ENCODE measurements at places on chromosomes 2 and 18. TPM values are rescaled to one million over a fixed set of nuclear protein-coding genes. Genes with fewer than 3 reads are reported as not detected.

IL37 gene
- total RNA-seq = not detected

PAIP2B gene
- 0.89 TPM for total RNA-seq

CFAP65 gene
- not detected for total RNA-seq

FAM237A gene
- not detected for total RNA-seq

TEX44 gene
- not detected for total RNA-seq

TUBB6 gene
- total RNA-seq = 13.0 TPM

BMP10 gene
- total RNA-seq = 0.09 TPM

TXNDC2 gene
- total RNA-seq = not detected

IL1R2 gene
- total RNA-seq = not detected

NAT8 gene
- not detected for total RNA-seq

NRBP1 gene
- total RNA-seq = 81.4 TPM

DES gene
- not detected for total RNA-seq

NYAP2 gene
- total RNA-seq = not detected

CSRNP3 gene
- not detected for total RNA-seq

DQX1 gene
- total RNA-seq = 1.1 TPM
